Naive thymus-derived CD4-positive, alpha-beta T cell (primary cell): ENCODE measurements at places on chromosomes 2 and 18. TPM values are rescaled to one million over a fixed set of nuclear protein-coding genes. Genes with fewer than 3 reads are reported as not detected.

DNA sequence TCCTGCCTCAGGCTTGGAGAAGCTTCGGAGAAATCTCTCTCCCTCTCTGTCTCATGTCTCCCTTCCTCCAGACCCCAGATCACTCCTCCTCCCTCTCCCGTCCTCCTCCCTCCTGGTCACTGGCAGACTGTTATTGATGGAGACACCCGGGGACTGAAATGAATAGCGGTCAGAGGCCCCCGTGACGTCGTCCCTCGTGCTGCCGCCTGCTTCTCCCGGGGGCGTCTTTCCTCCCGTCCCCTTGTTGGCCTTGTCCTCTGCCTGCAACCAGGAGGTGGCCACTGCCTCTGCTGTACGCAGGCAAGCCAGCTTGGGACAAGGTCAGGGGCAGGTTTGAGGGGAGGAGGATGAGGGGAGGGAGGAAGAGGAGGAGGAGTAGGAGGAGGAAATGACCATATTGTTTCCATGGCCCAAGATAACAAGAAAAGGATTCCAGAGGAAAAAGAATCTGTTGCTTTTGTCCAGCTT lies 78.2 kb downstream of the CELF4 start:
- no peak overlapping the region for H3K27ac ChIP-seq
- H3K27me3 ChIP-seq: no peaks in the 10 kb centered on the region
- H3K36me3 ChIP-seq: no peaks in the 10 kb centered on the region
- H3K4me1 ChIP-seq: no peaks in the 10 kb centered on the region
- no peak overlapping the region for H3K4me3 ChIP-seq

DNA sequence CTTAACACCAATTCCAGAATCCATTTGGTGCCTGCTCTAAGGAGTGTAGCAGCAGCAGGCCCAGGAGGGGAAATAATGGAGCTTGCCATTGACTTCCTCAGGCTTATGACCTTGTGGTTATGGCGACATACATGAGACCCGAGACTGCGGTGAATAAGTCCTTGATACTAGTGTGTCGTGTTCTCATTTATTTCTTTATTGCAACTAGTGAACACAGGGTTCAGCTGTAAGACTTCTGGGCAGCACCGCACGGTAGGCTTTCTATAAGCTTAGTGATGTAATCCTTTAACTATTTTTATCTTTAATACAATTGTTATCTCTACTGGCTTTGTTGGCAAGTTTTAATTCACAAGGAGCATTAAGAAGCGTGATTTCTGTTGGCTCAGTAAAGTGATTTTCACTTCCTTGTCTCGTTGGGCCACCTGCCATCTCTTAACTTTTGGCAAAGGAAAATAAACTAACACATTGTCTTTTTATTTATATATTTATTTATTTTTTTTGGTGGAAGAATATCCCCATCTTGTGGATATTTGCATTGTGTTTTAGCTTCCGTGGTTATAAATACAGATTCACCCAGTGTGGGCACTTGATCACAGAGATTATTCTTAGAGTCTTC lies 139.8 kb downstream of the LTBP1 start:
- no peaks in the 10 kb centered on the region for H3K27me3 ChIP-seq
- H3K27ac ChIP-seq: no peak overlapping the region
- no peak overlapping the region for H3K4me3 ChIP-seq
- no peak for DNase-seq
- H3K4me1 ChIP-seq: no peaks in the 10 kb centered on the region
- no peaks in the 10 kb centered on the region for H3K36me3 ChIP-seq

DNA sequence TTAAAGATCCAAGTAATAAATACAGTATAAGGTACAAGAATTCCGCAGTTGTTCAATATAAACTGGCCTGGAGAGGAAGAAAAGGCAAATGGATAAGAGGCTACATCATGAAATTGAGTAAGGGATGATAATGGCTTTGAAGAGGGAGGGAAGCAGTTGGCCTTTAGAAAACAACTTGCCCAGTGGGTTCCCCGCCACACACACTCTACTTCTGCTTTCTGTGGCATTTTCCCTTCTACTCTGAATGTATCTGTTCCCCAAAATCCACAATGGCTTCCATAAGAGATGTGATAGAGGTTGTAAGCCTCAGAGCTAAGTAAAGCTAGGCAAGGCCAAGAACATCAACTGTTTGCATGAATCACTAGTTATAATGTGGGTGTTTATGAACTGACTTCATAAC lies 221.3 kb downstream of the MBD2 start:
- no peaks in the 10 kb centered on the region for H3K27me3 ChIP-seq
- no peaks in the 10 kb centered on the region for H3K4me1 ChIP-seq
- no peak overlapping the region for H3K27ac ChIP-seq
- no peak overlapping the region for H3K4me3 ChIP-seq
- H3K36me3 ChIP-seq: no peaks in the 10 kb centered on the region
- no peak for DNase-seq

- no peaks in the 10 kb centered on the region for H3K36me3 ChIP-seq
- H3K27ac ChIP-seq: no peak overlapping the region
- no peaks in the 10 kb centered on the region for H3K27me3 ChIP-seq
- no peak overlapping the region for H3K4me3 ChIP-seq
- no peaks in the 10 kb centered on the region for H3K4me1 ChIP-seq
Measured at GRCh38 chr18:12010187-12010802, 29.0 kb downstream of the IMPA2 start.

DNA sequence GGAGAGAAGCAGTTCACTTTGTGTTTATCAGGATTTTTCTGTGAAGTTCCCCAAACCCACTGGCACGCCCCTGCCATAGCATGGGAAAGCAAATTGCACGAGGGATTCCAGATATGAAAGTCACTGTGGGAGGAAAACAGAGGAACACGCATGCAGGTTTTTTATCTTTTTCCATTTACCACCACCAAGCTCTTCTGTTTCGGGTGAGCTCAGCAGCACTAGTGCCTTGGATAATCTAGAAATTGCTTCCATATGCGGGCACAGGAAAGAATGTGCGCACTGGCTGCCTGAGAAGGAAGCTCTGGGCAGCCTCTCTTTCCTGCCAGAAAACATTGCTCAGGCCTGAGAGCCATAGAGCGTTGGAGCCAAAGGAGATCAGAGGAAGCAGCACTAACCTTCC lies 65.9 kb upstream of the WIPF1 start:
- peaks cover 6% of the 10 kb centered on the region for H3K4me1 ChIP-seq
- no peak overlapping the region for H3K4me3 ChIP-seq
- DNase-seq: no peak
- no peak overlapping the region for H3K27ac ChIP-seq
- H3K27me3 ChIP-seq: no peaks in the 10 kb centered on the region

DNA sequence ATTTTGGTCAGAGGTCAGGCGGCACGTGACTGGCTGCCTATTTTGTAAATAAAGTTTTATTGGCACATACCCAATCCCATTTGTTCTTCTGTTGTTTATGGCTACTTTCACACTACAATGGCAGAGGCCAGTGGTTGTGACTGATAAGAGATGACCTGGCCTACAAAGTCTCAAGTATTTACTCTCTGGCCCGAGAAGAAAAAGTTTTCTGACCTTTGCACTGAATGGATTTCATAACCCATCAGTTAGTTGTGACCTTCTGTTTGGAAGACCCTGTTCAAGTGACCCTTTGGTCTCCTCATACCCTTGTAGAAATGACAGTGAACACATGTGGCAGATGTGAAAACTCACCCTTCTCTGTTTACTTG lies 121.4 kb upstream of the MGAT5 start:
- H3K4me3 ChIP-seq: no peak overlapping the region
- no peak for DNase-seq
- peaks cover 24% of the 10 kb centered on the region for H3K4me1 ChIP-seq
- H3K27me3 ChIP-seq: no peaks in the 10 kb centered on the region

GRCh38 chr2:99926986-99927385 lies 215.4 kb downstream of the AFF3 start:
- no peaks in the 10 kb centered on the region for H3K27me3 ChIP-seq
- H3K4me1 ChIP-seq: no peaks in the 10 kb centered on the region
- no peak overlapping the region for H3K27ac ChIP-seq
- no peaks in the 10 kb centered on the region for H3K36me3 ChIP-seq
- no peak for DNase-seq

Gene C2orf66
- not detected for total RNA-seq
